ENCODE measurements at places on chromosomes 6 and 20.
A peak's percentile ranks its signal among the peaks of the same experiment; 100 is the strongest.

GRCh38 chr6:100452998-100453397 is 11.7 kb downstream of the SIM1 start:
- no peak for DNase-seq

DNA sequence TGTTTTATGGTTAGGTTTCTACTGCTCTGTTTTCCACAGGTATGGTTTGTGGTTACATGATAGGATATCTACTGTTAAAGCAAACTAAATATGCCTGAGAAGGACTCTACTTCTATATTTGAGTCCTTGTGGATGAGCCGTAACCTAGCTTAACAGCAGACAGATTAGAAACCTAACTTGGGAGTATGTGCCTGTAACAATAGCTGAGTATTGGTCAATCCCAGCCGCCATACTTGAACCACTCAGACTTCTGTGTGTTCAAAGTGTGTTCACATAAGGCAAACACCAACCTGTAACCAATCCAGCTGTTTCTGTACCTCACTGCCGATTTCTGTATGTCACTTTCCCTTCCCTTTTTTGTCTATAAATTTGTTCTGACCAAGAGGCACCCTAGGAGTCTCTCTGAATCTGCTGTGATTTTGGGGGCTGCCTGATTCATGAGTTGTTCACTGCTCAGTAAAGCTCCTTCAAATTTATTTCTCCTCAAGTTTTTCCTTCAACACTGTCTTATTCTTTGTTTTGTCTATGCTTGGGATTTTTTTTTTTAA is 37.1 kb downstream of the PHF3 start:
- no peak for DNase-seq

DNA sequence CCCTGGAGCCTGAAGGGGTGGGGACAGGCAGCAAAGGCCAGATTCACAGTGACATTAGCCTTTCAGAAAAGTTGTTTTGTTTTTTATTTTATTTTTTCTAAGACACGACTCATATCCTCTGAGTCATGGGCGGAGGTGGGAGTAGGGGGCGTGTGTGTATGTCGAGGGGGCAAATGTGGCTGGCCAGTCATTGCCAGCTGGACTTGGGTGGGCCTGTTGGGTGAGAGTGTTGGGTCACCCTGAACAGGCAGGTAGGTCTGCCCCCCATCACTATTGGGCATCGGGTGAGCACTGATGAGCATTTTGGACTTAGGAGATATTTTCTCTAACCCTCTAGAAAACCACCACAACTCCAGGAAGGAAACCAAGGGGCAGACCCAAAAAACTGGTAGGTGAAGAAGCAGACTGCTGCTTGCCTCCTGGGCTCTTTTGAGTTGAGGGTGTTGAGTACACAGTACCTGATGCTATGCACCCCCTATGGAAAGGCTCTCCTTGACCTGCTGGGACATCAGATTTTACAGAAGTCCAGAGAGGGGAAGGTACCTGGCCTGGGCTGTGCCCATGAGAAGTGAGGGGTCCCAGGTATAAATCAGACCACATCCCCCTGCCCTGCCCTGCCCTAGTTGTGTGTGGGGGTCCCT is 5.6 kb downstream of the SMIM29 start:
- peak; percentile 46 for DNase-seq

GRCh38 chr6:160355001-160355400 is 6.8 kb downstream of the SLC22A3 start:
- no peak for DNase-seq

DNA sequence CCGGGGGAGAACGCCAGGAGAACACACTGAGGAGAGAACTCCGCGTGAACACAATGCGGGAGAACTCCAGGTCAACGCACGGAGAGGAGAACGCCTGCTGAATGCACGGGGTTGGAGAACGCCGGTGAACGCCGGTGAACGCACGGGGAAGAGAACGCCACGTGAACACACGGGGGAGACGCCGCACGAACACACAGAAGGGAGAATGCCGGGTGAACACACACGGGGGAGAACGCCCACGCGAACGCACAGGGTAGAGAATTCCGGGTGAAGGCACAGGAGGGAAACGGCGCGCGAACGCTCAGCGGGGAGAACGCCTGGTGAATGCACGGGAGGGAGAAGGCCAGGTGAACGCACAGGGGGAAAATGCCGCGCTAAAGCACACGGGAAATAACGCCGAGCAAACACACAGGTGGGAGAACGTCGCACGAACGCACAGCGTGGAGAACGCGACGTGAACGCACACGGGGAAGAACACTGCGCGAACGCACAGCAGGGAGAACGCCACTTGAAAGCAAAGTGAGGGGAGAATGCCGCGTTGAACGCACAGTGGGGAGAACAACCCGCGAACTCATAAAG is 56.1 kb downstream of the RNASET2 start:
- no peak for DNase-seq

GRCh38 chr6:1464781-1465370 is 75.5 kb downstream of the FOXF2 start:
- no peak for DNase-seq

DNA sequence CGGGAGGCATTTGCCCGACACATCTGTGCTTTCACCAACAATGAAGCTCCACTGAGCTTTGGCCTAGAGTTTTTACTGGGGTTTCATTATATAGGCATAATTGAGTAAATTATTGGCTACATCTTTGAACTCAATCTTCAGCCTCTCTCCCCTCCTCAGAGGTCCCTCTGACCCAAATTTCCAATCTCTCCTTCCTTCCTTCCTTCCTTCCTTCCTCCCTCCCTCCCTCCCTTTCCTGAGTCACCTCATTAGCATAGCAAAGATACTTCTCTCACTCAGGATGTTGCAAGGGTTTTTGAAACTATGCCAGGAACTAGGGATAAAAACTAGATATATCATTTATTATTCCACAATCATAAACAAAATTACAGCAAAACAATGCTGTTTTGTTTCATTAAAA is 238.2 kb upstream of the PRND start:
- DNase-seq = no peak

GRCh38 chr20:59217794-59218280 is 54.2 kb downstream of the ZNF831 start:
- DNase-seq = no peak

DNA sequence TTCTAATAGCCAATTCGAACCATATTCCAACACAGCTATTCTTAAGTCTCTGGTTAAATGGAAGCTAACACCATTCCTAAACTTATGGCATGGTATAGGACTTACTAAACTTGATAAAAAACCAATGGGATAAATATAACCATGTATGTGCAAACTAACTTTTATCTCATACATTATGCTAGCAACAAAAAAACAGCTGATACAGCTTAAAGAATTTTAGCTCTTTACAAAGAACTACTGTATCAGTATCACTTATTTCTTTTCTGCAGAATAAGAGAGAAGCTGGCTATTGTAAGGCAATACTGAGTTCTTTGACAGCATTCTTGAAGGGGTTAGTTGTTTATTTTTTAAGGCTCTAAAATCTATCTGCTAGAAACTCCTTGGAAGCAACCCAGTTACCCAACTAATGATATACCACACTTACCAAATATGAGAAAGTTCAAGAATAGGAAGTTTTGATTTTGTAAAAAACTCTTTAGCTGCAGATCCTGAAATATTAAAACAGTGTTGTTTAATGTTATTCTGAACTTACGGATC is 44.9 kb downstream of the REPS1 start:
- no peak for DNase-seq

DNA sequence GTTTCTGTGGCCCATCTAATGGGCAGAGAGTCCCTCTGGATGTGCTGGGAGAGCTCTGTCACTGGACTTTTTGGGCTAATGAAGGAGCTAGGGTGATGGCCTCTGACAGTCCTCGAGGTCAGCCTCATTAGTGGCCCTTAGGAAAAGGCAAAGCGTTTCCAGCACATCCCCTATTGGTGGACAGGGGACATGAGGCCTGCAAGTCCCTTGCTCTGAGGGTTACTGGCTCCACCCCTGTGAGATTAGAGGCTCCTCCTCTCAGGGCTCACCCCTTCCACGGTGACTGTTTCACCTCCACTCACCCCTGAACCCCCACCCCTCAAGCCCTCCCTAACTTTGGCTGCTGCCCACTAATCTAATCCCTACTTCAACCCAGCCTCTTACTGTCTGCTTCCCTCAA is 12.8 kb upstream of the FANCE start:
- DNase-seq = no peak

DNA sequence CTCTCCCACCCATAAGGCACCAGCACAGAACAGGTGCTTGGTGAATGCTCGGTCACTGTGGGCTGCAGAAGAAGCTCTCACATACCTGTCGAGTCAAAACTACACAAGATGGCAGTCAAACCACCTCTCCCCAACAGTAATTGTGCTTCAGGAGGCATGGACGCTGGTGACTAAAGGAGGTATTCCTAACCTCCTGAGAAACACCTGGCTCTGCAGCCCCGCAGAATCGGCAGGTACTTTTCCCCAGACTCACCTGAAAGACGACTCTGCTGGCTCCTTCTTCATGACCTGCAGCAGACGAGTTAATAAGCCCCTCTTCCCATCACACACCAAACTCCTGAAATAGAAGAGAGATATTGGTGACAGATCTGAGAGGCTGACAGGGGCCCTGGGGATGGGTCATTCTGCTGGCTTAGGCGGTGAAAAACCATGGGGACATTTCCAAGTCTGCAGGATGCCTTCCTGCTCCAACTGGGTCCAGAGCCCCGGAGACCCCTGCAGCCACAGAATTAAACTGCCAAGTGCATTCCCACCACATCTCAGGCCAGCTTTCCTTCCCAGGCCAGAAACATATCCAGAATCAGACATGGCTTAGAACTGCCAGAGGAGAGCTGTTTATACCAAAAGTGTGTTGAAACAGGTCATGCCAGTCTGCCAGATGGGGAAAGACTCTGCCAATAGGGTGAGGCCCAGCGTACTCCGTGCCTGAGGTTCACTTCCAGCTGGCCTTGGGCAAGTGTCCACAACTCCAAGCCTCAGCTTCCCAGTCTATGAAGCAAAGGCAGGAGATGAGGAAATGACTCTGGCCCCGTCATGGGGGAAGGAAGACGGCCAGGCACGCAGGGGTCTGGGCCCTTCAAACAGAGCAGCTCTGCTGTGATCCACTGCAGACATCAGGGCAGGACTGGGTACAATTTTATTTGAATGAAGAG is 53.0 kb downstream of the MYH7B start:
- no peak for DNase-seq

- DNase-seq = no peak
These were observed 50.6 kb upstream of the ZMYND8 start for GRCh38 chr20:47406849-47407682.

DNA sequence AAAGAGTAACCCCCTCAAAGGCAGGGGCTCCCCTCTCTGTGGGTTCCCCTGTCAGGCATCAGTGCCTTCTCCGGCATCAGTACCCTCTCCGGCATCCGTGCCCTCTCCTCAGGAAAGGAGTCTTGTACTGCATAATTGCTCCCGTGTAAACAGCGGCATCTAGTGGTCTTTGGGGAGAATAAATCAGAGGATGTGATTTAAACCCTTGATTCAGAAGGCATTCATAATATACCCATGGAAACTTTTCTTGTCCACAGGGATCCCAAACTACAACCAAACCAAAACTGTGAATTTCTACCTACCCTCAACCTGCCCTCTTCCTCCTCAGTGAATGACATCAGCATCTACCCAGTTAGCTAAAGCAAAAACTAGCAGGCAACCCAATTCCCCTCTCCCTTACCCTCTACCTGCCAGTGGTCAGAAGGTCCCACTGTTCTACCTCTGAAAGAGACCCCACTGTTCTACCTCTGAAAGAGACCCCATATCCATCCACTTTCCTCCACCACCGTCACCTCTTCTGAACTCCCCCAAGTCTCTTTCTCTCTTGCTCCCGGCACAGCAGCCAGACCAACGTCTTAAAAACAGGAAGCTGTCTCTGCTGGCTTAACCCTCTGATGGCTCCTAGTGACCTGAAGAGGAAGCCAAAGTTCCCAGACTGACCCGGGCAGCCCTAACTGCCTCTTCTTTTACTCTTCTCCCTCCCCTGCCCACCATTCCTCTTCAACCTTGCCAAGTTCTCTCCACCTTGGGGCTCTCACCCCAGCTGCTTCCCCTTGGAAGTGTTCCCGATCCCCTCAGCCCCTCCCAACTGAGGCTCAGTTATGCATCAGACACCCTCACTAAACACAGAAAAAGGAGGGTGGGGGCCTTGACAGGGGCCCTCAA is 27.2 kb downstream of the UBE2V1 start:
- DNase-seq = peak; percentile 54

DNA sequence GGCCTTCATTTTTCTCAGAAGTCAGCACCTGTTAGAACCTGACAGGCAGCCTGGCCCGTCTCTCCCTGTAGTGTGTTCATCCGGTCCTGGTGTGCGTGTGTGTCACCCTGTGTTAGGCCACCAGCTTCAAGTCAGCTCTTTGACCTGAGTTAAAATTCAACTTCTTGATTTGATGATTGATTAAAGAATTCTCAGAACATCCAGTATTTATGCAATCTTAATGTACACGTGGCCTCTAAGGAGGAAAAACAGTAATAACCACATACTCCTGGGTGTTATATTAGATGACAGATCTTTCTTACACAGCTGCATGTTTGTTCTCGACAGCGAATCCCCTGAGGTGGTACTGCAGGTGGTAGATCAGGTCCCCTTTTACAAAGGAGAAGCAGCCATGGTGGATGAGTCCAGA is 19.1 kb upstream of the TMEM217 start:
- DNase-seq = no peak

GRCh38 chr20:47585087-47585747 is 83.5 kb downstream of the NCOA3 start:
- peak; percentile 8 for DNase-seq

DNA sequence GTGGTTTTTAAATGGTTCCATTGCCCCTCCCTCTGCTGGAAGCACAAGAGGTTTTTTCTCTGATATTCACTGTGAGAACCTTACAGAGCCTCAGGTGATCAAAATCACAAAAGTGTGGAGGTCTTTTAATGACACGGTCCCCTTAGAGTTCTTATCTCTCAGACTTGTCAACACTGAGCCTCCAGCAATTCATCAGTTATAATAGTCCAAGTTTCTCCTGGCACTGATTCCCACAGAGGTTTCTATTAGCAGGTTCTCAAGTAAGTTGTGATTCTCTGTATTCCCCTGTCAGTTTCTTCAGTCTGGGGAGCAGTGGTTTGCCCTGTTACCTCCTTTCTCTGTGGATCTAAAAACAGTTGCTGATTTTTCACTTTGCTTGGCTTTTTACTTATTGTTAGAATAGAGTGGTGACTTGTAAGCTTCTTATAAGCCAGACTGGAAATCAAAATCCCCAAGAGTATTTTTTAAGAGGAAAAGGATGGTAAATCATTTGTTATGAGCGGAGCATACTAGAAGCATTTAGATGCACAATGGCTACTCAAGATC is 157.4 kb upstream of the BMP5 start:
- no peak for DNase-seq

- DNase-seq = no peak
These were observed 118.1 kb upstream of the TMEM181 start for GRCh38 chr6:158441716-158442215.

DNA sequence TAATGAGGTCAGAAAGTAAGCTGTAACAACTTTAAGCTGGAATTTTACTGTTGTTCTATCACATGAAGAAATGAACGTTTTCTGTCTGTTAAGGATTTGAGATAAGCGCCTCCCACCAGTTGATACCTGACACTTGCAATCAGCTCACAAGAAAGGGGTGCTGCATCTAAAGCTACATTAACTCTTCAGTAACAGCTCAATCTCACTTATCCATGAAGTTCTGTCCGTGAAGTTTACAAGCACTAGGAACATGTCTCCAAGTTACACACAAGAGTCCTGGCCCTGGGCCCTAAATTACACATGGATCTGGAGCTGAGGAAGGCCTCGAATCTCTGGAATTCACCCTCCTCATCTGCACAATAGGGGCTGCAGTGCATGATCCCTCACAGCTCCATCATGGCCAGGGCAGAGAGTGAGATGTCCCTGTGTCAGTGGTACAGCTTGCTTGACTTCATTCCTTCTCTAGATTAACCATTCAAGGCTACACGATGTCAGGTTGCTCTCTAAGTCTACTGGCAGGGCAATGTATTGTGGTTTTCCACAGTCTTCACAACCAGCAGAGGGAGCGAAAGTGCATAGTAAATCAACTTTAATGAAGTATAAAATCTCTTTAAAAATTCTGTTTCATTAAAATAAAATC is 182.4 kb upstream of the MCHR2 start:
- DNase-seq = no peak
